Neural cell (in vitro differentiated cells): ENCODE measurements at places on chromosomes 12 and 14. TPM values are rescaled to one million over a fixed set of nuclear protein-coding genes. Genes with fewer than 3 reads are reported as not detected.

The TNFAIP2 gene
- polyA plus RNA-seq: 1.8 and 6.1 TPM in 2 replicates

The ZCRB1 gene
- polyA plus RNA-seq: 65.3 and 83.9 TPM in 2 replicates

The PRKCH gene
- 2.0 and 3.4 TPM in 2 replicates for polyA plus RNA-seq

The LMNTD1 gene
- not detected in 2 replicates for polyA plus RNA-seq

The LALBA gene
- not detected in 2 replicates for polyA plus RNA-seq

The CMA1 gene
- polyA plus RNA-seq: not detected in 2 replicates

The HOXC5 gene
- polyA plus RNA-seq: not detected in 2 replicates

The GON7 gene
- polyA plus RNA-seq: 28.2 and 30.8 TPM in 2 replicates

The STYK1 gene
- 0.24 and 0.26 TPM in 2 replicates for polyA plus RNA-seq

The KRT74 gene
- not detected in 2 replicates for polyA plus RNA-seq

The OR4K15 gene
- not detected in 2 replicates for polyA plus RNA-seq

The RIC8B gene
- polyA plus RNA-seq: 30.0 and 37.6 TPM in 2 replicates

The HOXC6 gene
- not detected in 2 replicates for polyA plus RNA-seq

The EPYC gene
- polyA plus RNA-seq: not detected in 2 replicates

The GALNT8 gene
- polyA plus RNA-seq: 25.8 and 25.9 TPM in 2 replicates

The BTG1 gene
- polyA plus RNA-seq: 12.5 and 12.9 TPM in 2 replicates

The LRP1 gene
- polyA plus RNA-seq: 18.2 and 27.7 TPM in 2 replicates

The AICDA gene
- polyA plus RNA-seq: not detected in 2 replicates

The ASB2 gene
- 0.26 TPM in 1 of 2 replicates, not detected in the other for polyA plus RNA-seq

The SETD3 gene
- polyA plus RNA-seq: 44.0 and 49.6 TPM in 2 replicates
